ENCODE measurements at places on chromosomes 5 and 9.

DNA sequence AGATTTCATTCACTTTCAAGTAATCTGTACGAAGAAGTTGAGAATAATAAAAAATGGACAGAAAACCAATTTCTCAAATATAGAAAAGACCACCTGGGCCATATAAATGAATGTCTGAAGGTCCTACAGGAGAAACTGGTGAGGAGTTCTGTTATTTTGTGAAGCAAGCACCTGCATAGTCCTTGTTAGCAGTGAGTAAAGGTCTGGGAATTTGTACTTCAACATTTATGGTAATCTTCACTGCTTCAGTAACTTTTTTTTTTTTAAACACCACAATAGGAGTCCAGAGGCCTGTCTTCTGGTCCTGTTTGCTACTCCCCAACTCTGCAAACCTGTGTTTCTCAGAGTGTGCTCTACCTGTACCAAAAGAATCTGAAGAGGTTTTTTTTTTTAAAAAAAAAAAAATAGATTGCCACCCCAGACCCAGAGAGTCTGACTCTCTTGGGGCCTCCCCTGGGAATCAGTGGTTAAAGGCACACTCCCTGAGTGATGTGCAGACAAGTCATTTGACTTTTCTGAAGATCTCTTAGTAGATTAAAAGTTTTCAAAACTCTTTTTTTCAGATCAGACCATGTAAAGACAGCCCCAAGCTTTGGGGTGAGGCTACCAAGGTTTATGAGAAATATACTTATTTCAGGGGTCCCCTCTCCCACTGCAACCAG lies 55.5 kb downstream of the FAM81B start:
- no peak for DNase-seq

- DNase-seq, result no peak
Measured at GRCh38 chr5:139696894-139697658, 48.9 kb downstream of the CXXC5 start.

- no peak for DNase-seq
Measured at GRCh38 chr5:56314529-56314928, 81.4 kb upstream of the ANKRD55 start.

DNA sequence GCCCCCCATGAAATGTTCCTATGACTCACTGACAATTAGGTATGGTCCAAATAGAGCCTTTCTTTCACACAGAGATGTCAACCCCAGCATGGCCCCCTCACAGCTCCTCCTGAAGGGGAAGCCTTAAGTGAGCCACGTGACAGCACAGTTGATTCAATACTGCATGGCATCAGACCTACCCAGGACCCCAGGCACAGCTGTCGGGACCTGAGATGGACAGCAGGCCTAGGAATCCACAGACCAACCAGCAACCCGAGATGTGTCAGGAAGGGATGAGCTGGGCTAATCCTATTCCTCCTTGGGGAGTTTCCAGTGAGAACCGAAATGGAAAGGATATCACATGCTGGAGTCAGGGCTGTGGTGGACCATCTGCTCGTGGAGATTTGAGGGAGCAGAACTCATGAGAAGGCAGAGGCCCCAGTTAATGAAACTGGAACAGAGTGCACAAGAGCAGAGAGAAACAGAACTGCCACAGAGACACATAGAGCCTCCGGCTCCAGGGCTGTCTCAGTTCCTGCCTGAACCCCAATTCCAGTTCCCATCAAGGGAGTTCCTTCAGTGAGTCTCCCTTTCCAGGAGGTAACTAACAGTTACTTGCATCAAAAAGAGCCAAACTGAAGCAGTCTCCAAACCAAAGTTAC lies 42.1 kb upstream of the SMIM23 start:
- DNase-seq, result no peak

- DNase-seq, result no peak
Measured at GRCh38 chr5:94463739-94464138, 154.7 kb downstream of the KIAA0825 start.

DNA sequence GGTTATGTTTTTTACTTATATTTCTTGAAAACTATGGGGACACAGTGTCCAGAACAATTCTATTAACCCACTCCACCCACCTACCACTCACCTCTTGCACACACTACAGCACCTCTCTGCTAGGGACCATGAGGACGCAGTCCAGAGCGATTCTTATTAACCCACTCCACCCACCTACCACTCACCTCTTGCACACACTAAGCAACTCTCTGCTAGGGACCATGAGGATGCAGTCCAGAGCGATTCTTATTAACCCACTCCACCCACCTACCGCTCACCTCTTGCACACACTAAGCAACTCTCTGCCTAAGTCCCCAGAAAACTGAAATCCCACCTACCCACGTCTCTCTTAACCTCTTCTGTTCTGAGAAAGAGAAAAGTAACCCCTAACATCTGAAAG lies 2.2 kb upstream of the SHROOM1 start:
- DNase-seq, result no peak

- DNase-seq, result no peak
Measured at GRCh38 chr5:40651201-40651600, 28.5 kb upstream of the PTGER4 start.

DNA sequence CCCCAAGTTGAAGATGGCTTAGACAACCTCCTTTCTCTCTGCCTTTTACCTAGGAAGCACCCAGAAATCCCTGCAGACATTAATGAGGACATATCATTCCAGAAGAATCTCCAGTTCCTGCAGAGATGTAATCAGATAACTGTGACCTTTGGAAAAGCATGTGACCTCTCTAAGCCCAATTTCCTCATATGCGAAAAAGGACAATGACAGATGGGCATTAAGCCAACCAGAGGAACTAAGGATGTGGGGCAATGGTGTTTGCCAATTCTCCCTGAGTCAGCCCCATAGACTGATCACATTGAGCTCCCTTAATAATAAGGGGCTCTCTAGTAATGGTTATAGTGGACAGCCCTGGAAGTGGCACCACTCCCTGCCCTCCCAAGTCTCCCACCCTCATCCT lies 10.1 kb upstream of the FOXI1 start:
- no peak for DNase-seq

DNA sequence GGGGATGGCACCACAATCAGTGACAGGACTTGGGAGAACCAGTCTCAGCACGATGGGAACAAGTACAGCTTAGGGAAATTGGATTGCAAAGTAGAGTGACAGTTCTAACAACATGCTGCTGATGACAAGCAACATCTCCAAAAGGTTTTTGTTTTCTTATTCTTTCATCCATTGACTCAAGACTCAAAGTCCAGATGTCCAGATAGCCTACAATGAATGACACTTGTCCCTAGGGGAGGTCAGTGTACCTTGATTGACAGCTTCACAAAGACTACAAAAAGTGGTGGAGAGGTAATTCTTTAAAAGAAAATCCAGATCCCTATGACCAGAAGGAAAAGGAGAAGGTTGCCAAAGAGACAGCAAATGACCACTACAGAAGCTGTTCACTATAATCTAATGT lies 323.9 kb downstream of the TMEM232 start:
- no peak for DNase-seq

DNA sequence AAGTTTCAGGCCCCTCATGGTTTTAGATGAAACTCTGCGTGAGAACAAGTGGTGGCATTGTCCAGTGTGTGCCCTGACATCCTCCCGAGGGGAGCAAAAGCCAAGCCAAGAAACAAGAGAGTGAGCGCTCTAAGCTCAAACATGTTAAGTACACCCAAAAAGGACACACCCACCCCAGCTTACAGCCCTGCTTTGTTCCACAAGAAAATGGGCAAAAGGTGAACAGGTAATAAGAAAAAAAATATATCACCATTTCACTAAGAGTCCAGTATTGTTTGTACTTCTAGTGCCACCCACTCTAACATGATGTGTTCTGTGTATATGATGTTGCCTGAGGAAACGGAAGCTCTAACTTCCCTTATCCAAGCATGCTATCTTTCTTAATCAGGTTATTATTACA lies 278.2 kb downstream of the SLIT3 start:
- DNase-seq, result no peak

DNA sequence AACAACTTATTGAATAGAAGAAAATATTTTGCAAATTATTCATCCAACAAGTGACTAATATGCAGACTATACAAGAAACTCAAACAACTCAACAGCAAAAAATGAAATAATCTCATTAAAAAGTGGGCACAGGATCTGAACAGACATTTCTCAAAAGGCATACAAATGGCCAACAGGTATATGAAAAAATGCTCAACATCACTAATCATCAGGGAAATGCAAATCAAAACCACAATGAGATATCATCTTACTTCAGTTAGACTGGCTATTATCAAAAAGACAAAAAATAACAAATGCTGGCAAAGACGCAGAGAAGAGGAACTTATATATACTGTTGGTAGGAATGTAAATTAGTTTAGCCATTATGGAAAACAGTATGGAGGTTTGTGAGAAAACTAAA lies 1.8 kb upstream of the AMACR start:
- DNase-seq, result no peak

DNA sequence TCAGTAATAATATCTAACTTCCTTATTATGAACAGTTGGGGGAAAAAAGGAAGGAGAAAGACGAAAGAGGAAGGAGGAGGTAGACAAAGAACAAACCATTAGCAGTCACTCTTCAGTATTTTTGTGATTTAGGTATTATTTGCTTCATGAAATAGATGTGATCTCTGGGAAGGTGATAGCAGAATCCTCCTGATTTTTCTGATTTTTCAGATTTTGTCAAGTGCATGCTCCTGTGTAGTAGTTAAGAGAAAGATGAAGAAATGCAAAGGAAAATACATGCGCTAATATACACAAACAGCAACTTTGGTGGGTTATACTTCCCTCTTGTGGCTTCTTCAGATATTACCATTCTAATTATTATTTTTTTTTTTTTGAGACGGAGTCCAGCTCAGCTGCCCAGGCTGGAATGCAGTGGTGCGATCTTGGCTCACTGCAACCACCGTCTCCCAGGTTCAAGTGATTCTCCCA lies 31.6 kb downstream of the LMNB1 start:
- DNase-seq, result no peak

GRCh38 chr5:157552650-157553049 lies 22.9 kb downstream of the ADAM19 start:
- no peak for DNase-seq

DNA sequence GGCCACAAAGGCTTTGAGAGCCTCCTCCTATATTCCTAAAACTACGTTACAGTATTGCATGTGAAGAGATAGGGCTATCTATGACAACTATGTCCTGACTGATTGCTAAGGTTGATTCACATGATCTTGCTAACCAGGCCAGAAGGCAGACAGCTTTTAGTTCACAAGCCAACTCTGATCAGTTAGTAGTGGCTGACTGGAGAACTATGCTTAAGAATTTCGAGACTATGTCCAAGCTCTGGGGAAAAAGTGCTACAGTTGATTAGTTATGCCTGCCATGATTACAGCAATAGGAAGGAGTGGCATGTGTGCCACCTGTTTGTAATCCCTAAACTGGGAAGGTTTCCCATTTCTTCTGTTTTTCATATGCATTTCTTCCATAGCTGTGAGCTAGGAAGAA lies 223.4 kb downstream of the DOCK8 start:
- DNase-seq, result no peak

- no peak for DNase-seq
Measured at GRCh38 chr5:63255594-63255993, 677.0 kb downstream of the LRRC70 start.

- no peak for DNase-seq
Measured at GRCh38 chr5:35438786-35439185, 178.9 kb upstream of the SPEF2 start.

DNA sequence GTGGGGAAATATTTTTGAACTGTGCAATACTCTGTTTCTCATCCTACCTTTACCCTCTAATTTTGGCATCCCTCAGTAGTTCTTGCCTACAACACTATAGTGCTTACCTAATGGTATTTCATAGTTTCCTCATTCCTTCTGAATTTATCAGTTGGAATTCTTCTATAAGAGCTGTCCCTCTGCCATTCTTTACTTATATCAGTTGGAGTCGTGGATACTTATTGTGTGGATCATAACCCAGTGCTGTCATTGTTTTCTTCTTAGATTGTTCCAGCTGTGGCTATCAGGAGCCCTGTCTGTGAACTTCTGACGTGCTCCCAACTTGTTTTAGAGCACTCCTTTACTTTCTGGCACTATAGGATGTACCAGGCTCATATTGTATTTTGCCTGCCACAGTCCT lies 146.1 kb upstream of the OTULINL start:
- DNase-seq, result no peak

- peak; percentile 37 for DNase-seq
Measured at GRCh38 chr5:76805821-76806505, 12.9 kb upstream of the F2RL1 start.

DNA sequence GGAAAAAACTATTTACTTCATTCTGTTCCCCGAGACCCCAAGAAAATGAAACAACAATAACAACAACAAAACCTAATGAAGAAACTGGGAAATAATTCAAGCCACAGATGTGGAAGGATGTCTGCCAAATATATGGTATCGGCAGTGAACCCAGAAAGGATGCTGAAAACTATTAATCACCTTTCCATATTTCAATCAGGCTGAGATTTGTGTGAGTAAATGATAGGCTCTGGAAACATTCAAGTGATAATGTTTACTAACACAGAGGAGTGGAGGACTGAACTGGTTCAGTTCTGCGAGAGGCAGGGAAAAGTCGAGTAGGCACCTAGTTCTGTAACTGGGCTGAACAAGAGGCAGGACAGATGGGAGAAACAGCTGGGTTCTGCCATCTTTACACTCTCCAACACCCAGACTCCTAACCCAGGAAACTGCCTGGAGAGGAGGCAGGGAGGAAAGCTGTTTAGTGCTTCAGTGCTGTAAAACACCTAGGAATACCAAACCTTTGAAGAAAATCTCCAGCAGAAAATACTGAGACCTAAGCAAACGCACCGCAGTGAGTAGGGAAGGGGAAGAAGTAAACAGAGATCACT lies 96.8 kb upstream of the GNA14 start:
- DNase-seq, result no peak

GRCh38 chr5:26245321-26245720 lies 793.1 kb downstream of the CDH9 start:
- DNase-seq, result no peak

- DNase-seq, result no peak
Measured at GRCh38 chr9:137224830-137225694, at the start of gene CYSRT1. Gene CYSRT1, plus strand, starts transcription at chr9:137225174. Its CDS starts 448 bp downstream, at chr9:137225622.

DNA sequence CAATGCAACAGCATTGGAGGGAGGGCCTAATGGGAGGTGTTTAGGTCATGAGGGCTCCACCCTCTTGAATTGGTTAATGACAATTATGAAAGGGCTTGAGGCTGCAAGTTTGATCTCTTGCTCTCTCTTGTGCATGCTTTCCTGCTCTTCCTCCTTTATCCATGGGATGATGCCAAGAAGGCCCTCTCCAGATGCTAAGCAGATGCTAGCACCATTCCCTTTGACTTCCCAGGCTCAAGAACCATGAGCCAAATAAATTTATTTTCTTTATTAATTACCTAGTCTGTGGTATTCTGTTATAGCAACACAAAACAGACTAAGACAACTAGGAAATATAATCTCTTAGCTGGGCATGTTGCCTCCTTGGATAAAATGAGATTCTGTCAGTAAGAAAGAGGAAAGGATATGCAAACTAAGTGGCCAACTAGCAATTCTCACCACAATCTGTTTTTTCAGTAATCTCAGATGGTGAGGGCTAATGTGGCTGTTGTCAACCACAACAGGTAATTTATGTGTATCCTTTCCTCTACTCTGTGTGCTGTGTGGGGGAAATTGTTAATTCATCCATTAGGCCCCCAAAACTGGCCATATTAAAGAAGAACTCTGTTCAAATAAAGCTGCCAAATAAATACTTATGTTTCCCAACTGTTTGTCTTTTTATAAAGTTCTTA lies 269.1 kb upstream of the CD180 start:
- DNase-seq, result no peak
